ENCODE measurements at places on chromosomes 12 and 14. TPM values are rescaled to one million over a fixed set of nuclear protein-coding genes. Genes with fewer than 3 reads are reported as not detected.

The HNF1A gene
- total RNA-seq, result 6.5 TPM

The TAS2R8 gene
- not detected for total RNA-seq

The MYL2 gene
- total RNA-seq, result not detected

The EXOC3L4 gene
- total RNA-seq, result 26.1 TPM

The TOMM20L gene
- total RNA-seq, result not detected

The PRIMA1 gene
- 1.6 TPM for total RNA-seq

The ZC2HC1C gene
- 4.7 TPM for total RNA-seq

The ASCL1 gene
- total RNA-seq, result 0.16 TPM

The CLEC1B gene
- total RNA-seq, result not detected

The CLEC4D gene
- 0.41 TPM for total RNA-seq

The CLEC9A gene
- total RNA-seq, result 0.39 TPM

The PRH2 gene
- total RNA-seq, result not detected

The ITGB7 gene
- total RNA-seq, result 13.8 TPM

The PAWR gene
- total RNA-seq, result 93.0 TPM

The CYP27B1 gene
- total RNA-seq, result 1.2 TPM

The OR2AP1 gene
- not detected for total RNA-seq

The POTEG gene
- total RNA-seq, result not detected

The CAPZA3 gene
- not detected for total RNA-seq

The LTBP2 gene
- 1.7 TPM for total RNA-seq

The GLIPR1L1 gene
- total RNA-seq, result not detected

The DHH gene
- total RNA-seq, result 0.54 TPM

The RIMBP2 gene
- total RNA-seq, result 5.4 TPM

The EML5 gene
- total RNA-seq, result 1.4 TPM

The ZDHHC22 gene
- total RNA-seq, result 1.7 TPM

The IGF1 gene
- total RNA-seq, result 2.5 TPM

The RFLNA gene
- total RNA-seq, result 18.0 TPM

The CMKLR1 gene
- 15.7 TPM for total RNA-seq

The CDKN1B gene
- 53.0 TPM for total RNA-seq

The TAS2R43 gene
- total RNA-seq, result 1.3 TPM

The COX8C gene
- total RNA-seq, result not detected

The ACVRL1 gene
- total RNA-seq, result 247 TPM

The HOXC11 gene
- total RNA-seq, result not detected

The KRT72 gene
- not detected for total RNA-seq

The PTPRB gene
- 27.9 TPM for total RNA-seq

The CEBPE gene
- not detected for total RNA-seq

The E2F7 gene
- 4.4 TPM for total RNA-seq

The C12orf54 gene
- not detected for total RNA-seq

The HOXC9 gene
- not detected for total RNA-seq

The RBP5 gene
- 3.8 TPM for total RNA-seq

The BDKRB1 gene
- 7.7 TPM for total RNA-seq

The CDCA4 gene
- total RNA-seq, result 8.7 TPM

The WSCD2 gene
- total RNA-seq, result 0.53 TPM

The PTCSC3 gene
- total RNA-seq, result not detected

The ITGA7 gene
- total RNA-seq, result 449 TPM

The KRT83 gene
- total RNA-seq, result not detected

The PLA2G1B gene
- total RNA-seq, result not detected

The TBX3 gene
- 8.1 TPM for total RNA-seq

The KRT78 gene
- total RNA-seq, result not detected

The BMAL2 gene
- total RNA-seq, result 2.2 TPM

The TMEM179 gene
- 0.64 TPM for total RNA-seq
